Stimulated activated CD8-positive, alpha-beta memory T cell treated with anti-CD3 and anti-CD28 coated beads, Interleukin-4, amount 100 ng/mL, for 1 hour (primary cell): ENCODE measurements at places on chromosomes 7 and 10.

DNA sequence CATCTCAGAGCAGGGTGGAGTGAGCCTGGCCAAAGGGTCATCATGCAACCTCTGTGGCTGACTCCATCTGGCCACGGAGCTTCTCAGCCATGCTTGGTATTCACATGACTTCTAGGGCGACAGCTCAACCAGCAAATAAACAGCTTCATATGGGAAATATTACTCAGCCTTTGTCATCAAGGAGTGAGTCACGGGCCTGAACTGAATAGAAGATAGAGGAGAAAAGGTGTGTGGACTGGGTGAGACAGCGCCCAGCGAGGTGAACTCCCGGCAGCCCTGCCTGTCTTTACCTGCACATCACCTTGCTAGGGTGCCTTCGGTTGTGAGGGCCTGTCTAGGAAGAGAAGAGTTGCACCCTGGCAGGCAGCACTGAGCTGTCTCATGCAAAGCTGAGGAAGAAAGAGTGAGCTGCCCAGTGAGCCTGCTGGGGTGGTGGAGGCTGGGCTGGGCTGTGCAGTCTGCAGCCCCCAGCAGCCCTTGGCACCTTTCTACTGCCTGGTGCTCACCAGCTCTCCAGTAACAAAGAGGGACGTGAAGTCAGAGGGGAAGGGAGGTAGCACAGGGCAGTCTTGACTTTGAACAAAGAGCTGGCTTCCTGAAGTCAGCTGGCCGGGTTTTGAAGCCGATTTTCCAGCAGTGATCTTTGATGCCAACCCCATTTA, 114.2 kb downstream of the EGFR start:
- no peak for DNase-seq

GRCh38 chr10:54961040-54961439, 160.0 kb upstream of the PCDH15 start:
- DNase-seq: no peak

DNA sequence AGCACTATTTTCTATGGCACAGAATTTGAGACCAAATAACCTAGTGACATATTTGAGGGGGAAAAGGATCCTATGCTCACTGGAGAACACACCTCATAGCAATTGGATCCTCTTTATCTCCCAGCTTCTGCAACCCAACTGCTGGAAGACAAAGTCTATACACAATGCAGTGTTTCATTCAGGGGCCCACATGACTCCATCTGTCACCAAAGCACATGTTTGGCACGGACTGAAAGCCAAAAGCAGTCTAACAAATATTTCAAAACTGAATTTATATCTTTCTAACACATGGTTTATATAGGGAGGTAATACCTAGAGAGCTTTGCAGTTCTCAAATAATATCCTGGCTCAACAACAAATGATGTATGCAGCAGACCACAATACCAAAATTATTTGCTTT, 39.2 kb downstream of the ADAM12 start:
- DNase-seq: no peak

DNA sequence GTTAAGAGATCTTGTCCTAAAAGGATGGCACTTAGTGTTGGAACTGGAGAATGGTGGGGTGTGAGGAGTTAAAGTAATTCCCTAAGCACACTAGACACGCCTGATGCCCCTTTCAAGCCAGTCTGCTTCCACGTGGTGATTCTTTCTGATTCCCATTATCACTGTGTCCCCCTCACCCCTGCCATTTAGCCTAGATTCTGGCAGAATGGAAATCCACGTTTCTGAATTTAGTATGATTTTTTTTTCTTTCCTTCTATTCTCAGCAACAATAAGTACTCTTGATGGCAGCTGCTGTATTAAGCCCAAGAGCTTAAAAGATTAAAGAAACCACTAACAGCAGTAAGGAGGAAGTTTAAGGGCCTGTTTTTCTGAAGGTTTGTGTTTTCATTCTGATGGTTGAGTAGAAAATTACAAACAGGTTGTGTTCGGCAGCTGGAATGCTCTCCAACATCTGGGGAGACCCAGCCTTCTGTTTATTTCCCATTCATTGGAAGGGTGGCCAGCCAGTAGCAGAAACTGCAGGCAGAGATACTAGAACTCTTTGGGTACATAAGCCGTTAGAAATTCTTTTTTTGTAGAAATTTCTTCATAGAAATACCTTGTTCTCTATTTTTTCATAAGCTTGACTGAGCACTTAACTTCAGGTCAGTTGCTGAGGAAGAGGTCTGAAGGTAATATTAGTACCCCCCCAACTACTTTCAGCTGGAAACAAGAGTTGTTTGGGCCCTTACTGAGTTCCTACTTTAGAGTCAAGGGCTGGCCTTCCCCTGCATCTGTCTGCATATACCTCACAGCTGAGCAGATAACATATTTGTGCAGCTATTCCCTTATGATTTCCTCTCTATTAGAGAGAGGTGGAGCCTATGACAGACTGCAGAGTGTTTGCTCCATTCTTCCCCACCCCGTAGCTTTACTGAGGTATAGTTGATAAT, 355.1 kb downstream of the AUTS2 start:
- DNase-seq: no peak

DNA sequence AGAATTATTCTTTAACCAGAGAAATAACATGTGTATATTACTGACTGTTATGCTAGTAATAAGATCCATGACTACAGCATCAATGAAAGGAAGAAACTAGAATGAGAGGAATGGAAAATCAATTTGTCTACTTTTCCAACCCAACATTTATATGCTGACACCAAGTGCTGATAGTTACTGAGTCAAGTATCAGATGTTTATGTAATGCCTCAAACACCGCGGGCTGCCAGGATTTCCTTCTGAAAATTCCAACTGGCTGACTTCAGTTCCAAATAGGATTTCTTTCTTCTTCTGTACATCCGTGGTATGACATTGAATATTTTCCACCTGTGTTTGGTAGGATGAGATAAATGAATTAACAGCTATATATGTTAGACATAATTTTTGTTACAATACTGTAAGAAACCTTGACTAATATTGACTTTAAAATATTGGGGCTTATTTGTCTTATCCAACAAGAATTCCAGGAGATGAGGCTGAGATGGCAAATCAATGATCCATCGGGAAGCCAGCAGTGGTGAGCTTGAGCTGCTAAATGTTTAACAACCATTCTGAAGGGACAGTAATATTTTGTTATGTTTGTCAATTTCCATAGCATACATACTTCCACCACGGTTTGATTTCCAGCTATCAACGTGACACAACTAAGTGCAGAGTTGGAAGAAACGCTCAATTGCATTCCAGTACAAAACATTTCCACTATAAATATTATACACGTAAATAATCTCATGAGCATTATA, 435.2 kb upstream of the AUTS2 start:
- DNase-seq: no peak

- no peak for DNase-seq
Measured at GRCh38 chr7:85160223-85160622, 26.6 kb downstream of the SEMA3D start.

DNA sequence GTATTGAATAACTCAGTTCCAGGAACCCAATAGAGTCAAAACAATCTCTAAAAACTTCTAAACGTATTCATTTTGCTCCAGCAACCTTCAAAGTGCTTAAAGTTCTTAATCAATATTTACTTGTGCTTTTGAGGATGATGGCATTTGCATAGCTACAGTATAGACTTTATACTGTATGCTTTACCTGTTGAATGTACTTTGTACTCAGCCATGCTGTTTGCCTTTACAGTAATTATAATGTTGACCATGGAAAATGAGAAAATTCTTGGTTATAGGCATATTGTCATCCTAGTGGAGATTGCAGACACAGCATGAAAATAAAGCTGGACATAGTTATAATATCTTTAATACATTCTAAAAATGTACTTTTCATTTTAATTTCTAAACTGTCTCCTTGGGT, 762.7 kb upstream of the PHF14 start:
- no peak for DNase-seq

DNA sequence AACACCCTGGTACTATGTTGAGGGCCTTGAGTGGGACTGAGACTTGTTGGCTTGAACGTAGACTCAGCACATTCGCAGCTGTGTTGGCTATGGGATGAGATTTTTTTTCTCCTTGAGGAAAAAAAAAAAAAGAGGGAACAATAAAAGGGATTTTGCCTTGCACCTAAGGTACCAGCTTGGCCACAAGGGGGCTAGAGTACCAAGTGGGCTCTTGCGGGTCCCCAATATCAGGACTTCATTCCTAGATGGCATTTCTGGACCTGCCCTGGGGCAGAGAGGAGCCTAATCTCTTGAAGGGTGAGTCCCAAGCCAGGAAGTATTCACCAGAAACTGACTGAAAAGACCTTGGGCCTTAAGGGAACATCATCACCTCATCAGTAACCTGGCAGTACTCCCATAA, 1083.6 kb upstream of the PHF14 start:
- DNase-seq: no peak

DNA sequence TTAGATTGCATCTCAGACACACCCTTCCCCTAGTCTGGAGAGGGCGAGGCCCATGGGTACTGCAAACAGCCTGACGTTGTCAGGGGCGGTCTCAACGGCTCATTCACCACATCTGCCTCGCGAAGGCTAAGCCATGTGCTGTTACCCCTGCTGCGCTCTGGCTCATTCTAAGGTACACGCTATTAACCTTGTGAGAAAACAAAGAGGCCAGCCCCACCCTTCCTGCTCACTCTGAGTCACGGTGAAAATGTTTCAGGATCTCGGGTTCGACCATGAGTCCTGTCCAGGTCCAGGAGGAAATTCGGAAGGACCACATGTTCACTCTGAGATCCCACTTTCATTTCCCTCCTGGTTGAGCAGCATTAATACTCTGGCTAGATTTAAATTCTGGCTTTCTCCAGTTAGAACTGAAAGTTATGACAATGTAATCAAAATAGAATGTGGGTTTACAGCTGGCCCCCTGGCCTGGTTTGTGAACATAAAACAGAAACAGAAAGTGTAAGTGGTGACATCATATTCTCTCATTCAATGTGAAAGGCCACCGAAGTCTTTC, 55.2 kb downstream of the EGFR start:
- no peak for DNase-seq

DNA sequence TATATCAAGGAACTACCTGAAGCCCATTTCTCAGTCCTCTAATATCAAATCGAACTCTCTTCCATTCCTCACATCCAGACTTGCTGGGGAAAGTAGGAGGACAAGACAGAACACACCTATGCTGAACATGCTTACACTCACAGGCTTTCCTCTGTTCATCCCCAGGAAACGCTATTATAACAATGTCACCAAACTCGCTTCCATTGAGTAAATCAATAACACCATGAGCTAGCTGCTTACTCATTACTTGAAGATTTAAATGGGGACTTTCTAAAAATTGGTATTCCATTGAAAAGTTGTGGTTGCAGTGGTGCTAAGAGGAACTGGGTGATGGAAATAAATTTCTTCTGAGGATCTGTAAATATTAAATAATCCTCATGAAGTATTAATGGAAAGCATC, 88.8 kb downstream of the SLC25A13 start:
- no peak for DNase-seq

GRCh38 chr10:52221923-52222322, 92.2 kb upstream of the DKK1 start:
- DNase-seq: no peak

- no peak for DNase-seq
Measured at GRCh38 chr7:157702311-157703023, 365.7 kb downstream of the DNAJB6 start.
